ENCODE measurements at places on chromosomes 5 and 9. TPM values are rescaled to one million over a fixed set of nuclear protein-coding genes. Genes with fewer than 3 reads are reported as not detected.

Gene NUP155
- total RNA-seq: 54.4 TPM

Gene SEMA6A
- total RNA-seq: not detected

DNA sequence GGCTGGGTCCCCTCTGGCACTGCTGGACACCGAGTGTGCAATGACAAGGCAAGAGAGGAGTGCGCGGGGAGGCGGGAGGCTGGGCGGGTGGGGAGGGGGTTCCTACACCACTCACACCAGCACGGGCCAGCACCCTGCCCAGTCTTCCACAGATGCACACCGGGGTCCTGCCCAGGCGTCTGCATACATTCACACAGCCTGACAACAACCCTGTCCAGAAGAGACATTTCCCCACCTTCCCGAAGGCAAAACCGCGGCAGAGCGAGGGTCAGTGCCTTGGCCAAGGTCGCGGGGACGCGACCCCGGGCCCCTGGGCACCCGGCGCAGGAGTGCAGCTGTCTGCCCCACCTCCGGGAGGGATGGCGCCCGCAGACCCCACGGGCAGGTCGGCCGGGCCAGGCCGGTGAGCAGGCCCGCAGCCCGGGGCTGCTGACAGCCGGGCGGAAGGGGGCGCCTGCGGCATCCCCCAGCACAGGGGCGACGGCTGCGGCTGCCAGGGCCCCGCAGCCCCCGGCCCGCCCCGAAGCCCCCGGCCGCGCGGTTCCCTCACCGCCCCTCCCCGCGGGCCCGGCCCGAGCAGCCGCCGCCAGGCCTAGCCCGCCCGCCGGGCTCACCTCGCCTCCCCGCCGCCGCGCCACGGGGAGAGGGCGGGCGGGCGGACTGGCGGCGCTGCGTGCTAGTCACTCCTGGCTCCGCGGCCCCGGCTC is 496 bp downstream of the MAPK9 start:
- DNase-seq: peak; percentile 37
- peaks cover 35% of the 10 kb centered on the region for H3K4me1 ChIP-seq
- peak overlapping the region; percentile 77 for H3K4me3 ChIP-seq
- H3K36me3 ChIP-seq: peaks cover 15% of the 10 kb centered on the region

Gene TEX48
- 0.61 TPM for total RNA-seq

GRCh38 chr9:34176089-34176488 is 2.8 kb upstream of the UBAP1 start:
- H3K36me3 ChIP-seq: peaks cover 7% of the 10 kb centered on the region
- H3K4me3 ChIP-seq: no peak overlapping the region
- no peak for DNase-seq
- no peak overlapping the region for H3K27ac ChIP-seq
- no peaks in the 10 kb centered on the region for H3K27me3 ChIP-seq

- H3K36me3 ChIP-seq: peaks cover 26% of the 10 kb centered on the region
- H3K27ac ChIP-seq: peak overlapping the region; percentile 68
- H3K4me1 ChIP-seq: peaks cover 9% of the 10 kb centered on the region
- DNase-seq: peak; percentile 25
Observed at GRCh38 chr5:178730940-178731265, 444 bp upstream of the ZNF354A start.

Gene CEP78
- total RNA-seq: 62.1 TPM

GRCh38 chr9:13805546-13805945 is 508.4 kb downstream of the NFIB start:
- H3K27me3 ChIP-seq: no peaks in the 10 kb centered on the region
- H3K27ac ChIP-seq: no peak overlapping the region
- no peaks in the 10 kb centered on the region for H3K36me3 ChIP-seq
- H3K4me3 ChIP-seq: no peak overlapping the region

Gene TAF11L3
- not detected for total RNA-seq

GRCh38 chr5:16866273-16866672 is 69.8 kb downstream of the MYO10 start:
- no peaks in the 10 kb centered on the region for H3K4me1 ChIP-seq
- no peak for DNase-seq
- no peak overlapping the region for H3K27ac ChIP-seq
- no peaks in the 10 kb centered on the region for H3K36me3 ChIP-seq

- H3K27me3 ChIP-seq: no peaks in the 10 kb centered on the region
- no peaks in the 10 kb centered on the region for H3K4me1 ChIP-seq
- no peak for DNase-seq
- no peaks in the 10 kb centered on the region for H3K36me3 ChIP-seq
Observed at GRCh38 chr9:13841746-13842462, 472.0 kb downstream of the NFIB start.

GRCh38 chr5:150762211-150762610 is 3.4 kb upstream of the DCTN4 start:
- H3K27ac ChIP-seq: no peak overlapping the region
- H3K4me3 ChIP-seq: no peak overlapping the region
- peaks cover 6% of the 10 kb centered on the region for H3K36me3 ChIP-seq
- no peaks in the 10 kb centered on the region for H3K27me3 ChIP-seq
- no peak for DNase-seq

- H3K36me3 ChIP-seq: no peaks in the 10 kb centered on the region
- no peak overlapping the region for H3K4me3 ChIP-seq
- no peak for DNase-seq
- H3K27ac ChIP-seq: no peak overlapping the region
- H3K4me1 ChIP-seq: no peaks in the 10 kb centered on the region
Observed at GRCh38 chr9:72203205-72203803, 54.1 kb downstream of the GDA start.

DNA sequence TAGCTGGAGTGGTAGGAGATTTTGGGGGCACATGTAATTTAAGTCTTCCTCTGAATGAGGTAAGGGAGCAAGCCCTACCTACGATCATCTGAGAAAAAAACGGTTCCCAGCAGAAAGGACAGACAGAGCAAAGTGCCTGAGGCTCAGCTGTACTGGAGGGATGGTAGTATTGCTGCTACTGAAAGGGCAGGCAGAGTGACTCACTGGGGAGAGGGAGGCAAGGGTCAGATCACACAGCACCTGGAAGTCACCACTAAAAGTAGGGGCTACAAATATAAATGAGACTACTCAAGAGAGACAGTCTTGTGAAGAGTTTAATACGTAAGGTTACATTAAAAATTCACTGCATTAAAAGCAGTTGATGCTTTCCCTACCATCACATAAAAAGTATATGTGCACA is 75.9 kb downstream of the NFIB start:
- no peak overlapping the region for H3K27ac ChIP-seq
- H3K36me3 ChIP-seq: no peaks in the 10 kb centered on the region
- H3K4me1 ChIP-seq: no peaks in the 10 kb centered on the region
- H3K4me3 ChIP-seq: no peak overlapping the region

- no peaks in the 10 kb centered on the region for H3K27me3 ChIP-seq
- DNase-seq: no peak
- H3K27ac ChIP-seq: no peak overlapping the region
- H3K36me3 ChIP-seq: no peaks in the 10 kb centered on the region
Observed at GRCh38 chr9:82022121-82022520, 33.5 kb downstream of the SPATA31D1 start.

All from activated CD8-positive, alpha-beta T cell treated with anti-CD3 and anti-CD28 coated beads, Interleukin-2, amount 10 ng/mL, durations not matched to agents 7 days and 5 days (primary cell).